Hematopoietic multipotent progenitor cell treated with erythropoietin and hydrocortisone succinate and interleukin-3 and kit ligand, for 6 days (in vitro differentiated cells): ENCODE measurements at places on chromosomes 6 and 20.

- peak; percentile 14 for DNase-seq
Observed at GRCh38 chr20:8320306-8320705, 188.2 kb downstream of the PLCB1 start.

GRCh38 chr6:153003366-153003690, 819 bp upstream of the MTRF1L start:
- no peak for DNase-seq

DNA sequence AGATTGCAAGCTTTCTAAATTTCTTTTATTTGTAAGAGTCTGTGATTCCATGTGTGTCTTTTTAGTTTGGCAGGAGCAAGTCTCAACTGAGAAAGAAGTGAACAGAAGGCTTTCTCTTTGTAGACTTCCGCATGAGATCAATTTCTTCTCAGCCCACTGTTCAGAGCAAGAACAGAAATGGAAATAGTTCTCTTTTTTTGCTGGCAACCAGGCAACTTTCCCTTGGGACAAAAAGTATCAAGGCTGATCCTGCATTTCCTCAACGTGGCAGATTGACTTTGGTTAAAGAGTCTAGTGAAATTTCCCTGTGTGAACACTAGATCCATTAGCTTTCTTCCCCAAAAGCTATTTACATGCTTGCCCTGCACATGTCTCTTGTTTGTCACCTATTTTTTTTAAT, 46.8 kb upstream of the JAG1 start:
- DNase-seq: no peak

DNA sequence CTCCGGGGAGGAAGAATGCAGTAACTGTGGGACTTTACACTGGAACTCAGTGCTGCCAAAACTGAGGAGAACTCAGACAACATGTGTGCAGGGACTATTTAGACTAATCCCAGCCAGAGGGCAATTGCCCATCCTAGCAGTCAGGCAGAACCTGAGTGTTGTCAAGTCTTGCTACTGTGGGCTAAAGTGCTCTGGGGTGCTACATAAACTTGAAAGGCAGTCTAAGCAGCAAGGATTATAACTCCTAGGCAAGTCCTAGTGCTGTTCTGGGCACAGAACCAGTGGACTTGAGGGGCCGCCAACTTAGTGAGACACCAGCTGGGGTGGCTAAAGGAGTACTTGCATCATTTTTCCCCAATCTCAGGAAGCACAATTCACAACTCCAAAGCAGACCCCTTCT, 363.8 kb upstream of the PTCHD4 start:
- no peak for DNase-seq

GRCh38 chr6:135722190-135722589, 129.3 kb upstream of the PDE7B start:
- DNase-seq: no peak

- DNase-seq: no peak
Observed at GRCh38 chr6:13703496-13703895, 8.1 kb downstream of the RANBP9 start.

- no peak for DNase-seq
Observed at GRCh38 chr20:6104493-6105188, 18.2 kb downstream of the FERMT1 start.

DNA sequence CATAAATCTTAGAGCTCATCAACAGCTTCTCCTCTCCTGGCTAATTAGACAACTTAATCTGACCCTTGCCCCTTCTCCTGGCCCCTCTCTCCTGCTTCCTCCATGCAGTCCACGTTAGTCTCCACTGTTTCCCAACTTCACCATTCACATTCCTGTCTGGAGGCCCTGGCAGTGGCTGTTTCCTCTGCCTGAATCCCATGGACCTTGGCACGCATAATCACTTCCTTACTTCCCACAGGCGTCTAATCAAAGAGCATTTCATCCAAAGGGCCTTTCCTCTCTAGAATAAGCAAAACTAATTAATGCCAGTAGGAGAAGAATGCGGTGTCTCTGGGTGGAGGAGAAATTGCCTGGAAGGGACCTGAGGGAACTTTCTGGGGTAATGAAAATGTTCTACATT, 16.4 kb upstream of the XRN2 start:
- DNase-seq: no peak

GRCh38 chr20:7137395-7138151, 370.1 kb downstream of the BMP2 start:
- no peak for DNase-seq

GRCh38 chr20:22686097-22686496, 101.7 kb upstream of the FOXA2 start:
- peak; percentile 49 for DNase-seq

- no peak for DNase-seq
Observed at GRCh38 chr20:36951979-36952738, 651 bp upstream of the SAMHD1 start.

DNA sequence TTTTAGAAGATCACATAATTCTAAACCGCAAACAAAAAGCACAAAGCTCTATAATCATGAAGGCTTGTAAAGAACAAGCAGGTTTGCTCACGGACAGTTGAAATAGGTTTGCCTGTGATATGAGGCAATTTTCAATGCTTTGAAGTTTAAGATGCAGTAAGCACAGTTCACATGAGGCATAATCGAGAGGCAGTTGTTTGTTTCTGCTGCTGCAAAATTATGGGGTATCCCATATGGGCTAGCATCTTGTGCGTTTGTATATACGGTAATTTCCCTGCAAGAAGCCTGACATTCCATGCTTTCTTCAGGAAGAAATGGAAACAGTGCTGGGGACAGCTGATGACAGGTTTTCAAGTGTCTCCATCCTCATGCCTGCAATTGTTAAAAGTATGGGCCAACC, 94.6 kb upstream of the MC3R start:
- DNase-seq: no peak

- peak; percentile 68 for DNase-seq
Observed at GRCh38 chr6:6788394-6789032, 200.0 kb downstream of the LY86 start.

DNA sequence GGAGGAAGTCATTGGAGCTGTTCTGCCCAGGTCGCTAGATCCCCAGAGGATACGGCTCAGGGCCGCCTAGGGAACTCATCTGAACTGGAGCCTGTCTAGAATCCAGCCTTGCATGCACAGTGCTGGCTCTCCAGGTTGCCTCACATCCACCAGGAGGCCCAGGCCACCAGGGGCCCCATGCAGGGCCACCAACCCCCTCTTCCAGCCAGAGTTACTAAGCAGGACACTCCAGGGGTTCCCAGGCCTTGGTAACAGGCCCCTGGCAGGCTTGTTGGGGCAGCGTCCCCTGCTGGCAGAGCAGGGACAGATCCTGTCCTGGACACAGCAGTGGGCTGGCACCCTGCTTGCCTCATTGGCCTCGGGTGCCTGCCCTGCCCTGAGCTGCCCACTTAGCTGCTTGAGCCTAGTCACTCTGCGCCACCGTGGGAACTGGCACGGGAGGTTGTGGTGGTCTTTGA, 35.3 kb downstream of the EFCAB8 start:
- peak; percentile 44 for DNase-seq

GRCh38 chr20:44022464-44022863, 107.8 kb downstream of the TOX2 start:
- no peak for DNase-seq

- DNase-seq: no peak
Observed at GRCh38 chr6:149642829-149643580, 5.5 kb downstream of the KATNA1 start.

DNA sequence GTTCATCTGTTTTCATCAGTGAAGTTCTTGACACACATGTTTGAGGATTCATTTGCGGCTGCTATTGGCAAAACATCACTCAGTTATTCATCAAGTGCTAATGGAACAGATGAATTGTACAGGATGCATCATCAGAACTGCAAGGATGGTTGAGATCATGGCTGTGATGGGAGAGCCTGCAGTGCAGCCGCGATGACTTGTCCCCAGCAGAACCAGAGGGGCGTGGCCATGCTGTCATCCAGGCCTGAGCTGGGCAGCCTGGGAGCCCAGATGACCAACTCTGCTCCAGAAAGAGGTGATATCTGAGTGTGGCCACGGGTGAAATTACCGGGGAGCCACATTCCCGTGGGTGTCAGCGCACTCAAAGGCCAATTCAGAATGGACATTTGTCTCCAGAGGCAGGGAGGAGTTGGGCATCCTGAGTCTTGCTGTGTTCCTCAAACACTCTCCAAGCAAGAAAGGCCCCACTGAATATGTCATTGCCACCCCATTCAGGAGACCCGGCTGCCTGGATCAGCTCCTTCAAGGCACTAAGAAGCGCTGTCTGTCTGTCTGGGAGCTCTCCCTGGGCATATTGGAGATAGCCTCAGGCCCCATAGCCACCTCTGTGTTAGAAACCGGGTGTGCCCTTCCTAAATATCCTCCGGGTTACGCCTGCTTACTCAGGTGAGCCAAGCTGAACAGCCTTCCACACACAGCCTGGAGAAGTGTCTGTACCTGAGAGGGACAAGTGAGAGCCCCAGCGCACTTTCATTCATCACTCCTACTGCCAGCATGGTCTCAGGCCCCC, 66.7 kb downstream of the SYNDIG1 start:
- no peak for DNase-seq

DNA sequence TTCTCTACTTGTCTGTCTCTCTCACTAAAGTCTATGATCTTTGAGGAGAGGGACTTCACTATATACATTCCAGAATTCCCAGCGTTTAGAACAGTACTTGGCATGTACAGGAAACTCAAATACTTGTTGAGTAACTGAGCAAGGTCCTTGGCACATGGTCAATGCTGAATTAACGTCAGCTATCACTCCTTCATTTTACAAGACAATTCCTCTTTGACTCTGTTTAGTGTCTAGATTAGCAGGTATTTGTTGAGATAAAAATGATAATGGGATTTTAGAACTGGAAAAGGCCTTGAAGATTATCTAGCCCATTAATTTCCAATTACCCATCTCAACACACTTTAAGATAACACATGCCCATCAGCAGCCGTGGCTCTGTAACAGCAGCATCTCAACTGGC, 6.6 kb upstream of the GUCA1B start:
- no peak for DNase-seq

GRCh38 chr6:134868812-134869211, 81.1 kb downstream of the ALDH8A1 start:
- no peak for DNase-seq

GRCh38 chr20:36836591-36837269, 39.2 kb upstream of the TLDC2 start:
- peak; percentile 92 for DNase-seq

DNA sequence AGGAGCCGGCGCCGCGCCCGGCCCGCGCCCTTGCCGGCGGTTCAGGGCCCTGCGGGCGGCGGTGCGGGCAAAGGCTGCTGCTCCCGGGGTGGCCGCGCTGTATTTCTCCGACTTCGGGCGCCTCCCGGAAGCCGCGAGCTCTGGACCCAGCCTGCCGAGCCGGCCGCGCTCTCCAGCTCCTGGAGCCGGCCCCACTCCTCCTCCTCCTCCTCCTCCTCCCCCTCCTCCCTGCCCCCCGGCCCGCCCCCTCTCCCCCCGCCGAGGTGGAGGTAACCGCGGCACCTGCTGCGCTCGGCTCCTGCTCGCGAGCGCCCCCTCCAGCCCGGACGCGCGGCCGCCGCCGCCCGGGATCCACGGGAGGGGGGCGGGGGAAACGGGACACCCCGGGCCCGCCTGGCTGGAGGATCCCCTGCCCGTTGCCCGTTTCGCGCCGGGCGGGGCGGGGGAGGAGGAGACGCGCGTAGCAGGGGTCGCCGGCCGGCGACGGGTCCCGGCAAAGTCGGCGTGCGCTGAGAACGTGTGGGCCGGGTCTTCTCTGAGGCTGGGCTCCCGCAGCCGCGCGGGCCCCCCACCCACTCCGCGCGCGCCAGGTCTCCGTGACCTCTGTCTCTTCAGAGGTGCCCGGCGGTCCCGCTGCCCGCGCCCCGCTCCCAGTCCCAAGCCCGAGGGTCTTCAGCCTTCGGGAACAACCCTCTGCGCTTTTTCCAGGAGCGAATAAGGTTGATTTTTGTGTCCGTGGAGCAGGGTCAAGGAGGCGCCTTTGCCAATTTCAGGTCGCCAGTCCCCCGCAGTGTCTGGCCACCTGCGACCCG, at the start of gene SLC22A23:
Gene SLC22A23, minus strand, starts transcription at position 153 of the 812 bp plus-strand sequence. CDS start 491 bp downstream, outside the sequence.
- peak; percentile 79 for DNase-seq

DNA sequence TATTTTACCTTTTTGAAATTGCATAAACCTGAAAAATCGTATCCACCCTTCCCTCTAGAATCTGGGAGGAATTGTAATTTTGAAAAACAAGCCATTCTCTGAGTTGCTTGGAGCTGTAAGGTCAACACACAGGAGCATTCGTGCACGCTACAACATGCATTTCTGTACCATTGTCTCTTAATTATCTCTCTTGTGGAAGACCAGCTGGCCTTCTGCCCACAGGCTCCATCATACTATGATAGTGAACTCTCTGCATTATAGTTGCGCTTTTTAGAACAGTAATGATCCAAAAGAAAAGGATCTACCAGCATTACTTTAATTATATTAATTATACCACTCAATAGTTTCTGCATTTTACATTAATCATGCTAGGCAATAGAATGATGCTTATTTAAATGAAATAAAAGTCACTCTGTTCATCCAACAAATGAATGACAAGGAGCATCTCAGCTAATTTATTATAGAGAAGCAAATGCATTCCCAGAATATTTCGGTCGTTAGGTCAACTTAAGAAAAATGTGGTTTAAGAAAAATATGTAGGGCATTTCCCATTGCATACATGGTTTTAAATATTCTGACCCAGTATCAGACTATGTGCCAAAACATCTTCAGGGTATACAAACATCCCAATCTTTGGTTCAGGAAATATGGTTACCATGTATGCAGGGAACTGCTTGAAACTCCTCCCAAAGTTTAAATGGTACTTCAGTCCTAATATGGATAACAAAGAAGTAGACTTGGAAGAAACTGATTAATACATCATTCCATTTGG, 263.5 kb downstream of the TFAP2A start:
- DNase-seq: no peak

- no peak for DNase-seq
Observed at GRCh38 chr6:37493661-37493995, 6.1 kb downstream of the CCDC167 start.

- no peak for DNase-seq
Observed at GRCh38 chr6:11423072-11423471, 114.5 kb upstream of the TMEM170B start.

DNA sequence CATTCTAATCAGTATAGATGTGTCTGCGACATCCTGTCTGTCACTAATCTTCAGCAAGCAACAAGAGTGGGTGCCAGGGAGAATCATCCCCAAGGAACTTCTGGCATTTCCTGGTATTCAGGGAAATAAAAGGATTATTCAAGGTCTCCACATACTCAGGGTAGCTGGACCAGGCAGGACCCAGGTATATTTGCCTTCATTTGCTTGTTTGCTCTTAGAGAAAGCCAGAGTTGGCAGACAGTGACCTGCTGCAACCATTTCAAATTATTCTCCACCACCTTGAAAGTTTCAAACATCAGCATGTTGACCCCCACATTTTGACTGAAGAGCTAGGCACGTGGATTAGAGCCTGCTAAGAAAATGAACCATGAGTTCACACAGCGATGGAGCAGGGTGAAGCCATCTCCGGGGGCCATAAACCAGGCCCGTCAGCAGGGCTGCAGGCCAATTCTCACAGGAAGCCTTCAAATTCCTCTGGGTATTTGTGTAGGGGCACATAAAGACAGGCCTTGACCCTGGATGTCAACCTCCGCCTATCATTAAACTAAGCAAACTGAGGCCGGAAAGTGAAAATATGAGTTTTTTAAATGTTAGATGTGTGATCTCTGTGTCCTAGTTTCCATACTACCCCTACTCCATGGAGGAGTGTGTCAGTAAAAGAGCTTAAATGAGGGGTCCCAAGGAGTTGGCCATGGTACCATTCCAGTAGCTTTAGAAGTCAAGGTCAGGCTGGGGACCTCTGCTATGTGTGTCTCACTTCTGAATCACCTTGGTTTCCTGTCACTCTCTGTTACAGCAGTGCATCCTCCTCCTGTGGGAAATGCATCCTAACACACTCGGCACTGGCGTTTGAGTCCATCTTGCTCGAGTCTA, 32.9 kb downstream of the TRAM2 start:
- no peak for DNase-seq
